Inflammatory macrophage treated with lipopolysaccharide for 1 hour (primary cell): ENCODE measurements at places on chromosomes 16 and 17.

DNA sequence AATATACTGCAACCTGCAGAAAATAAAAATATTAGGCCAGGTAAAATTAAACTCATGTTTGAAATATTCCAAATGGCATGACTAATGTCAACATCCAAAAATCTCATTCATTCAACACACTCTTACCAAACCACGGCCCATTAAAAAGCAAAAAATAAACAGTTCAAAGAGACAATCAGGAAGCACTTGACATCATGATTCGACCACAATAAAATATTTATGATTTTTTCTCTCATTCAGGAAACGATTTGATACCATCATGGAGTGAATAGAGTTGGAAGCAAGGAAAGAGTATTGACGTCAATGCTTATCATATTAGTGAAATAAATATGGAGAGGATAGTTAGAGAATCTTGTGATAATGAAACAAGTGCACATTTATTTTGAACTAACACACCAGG is 354.1 kb downstream of the KCNJ2 start:
- DNase-seq, result no peak

DNA sequence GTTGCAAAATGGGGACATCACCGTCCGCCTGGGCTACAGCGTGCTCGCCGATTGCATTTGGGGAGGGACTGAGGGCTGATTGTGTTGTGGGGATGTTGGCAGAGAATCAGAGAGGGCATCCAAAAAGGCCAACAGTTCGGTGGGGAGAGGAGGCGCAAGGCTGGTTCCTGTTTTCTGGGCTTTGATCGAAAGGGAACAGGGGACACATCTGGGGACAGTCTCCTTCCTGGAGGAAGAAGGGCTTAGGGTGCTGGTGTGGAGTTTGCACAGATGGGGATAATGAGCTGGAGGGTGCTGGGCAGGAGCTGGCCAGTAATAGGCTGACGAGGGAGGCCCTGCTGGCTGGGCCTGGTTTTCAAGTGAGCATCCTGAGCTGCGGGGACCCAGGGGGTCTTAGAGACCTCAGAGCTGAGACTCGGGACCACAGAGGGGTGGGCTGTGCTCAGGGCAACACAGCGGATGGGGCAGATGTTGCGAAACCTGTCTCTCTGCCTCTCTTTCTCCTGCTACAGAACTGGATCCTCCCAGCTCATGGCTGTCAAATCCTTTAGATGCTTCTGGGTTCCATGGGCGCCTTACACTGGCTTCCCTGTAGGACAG is 288.7 kb downstream of the SEC14L1 start:
- no peak for DNase-seq

GRCh38 chr17:77600346-77600745 is 358.2 kb upstream of the TNRC6C start:
- DNase-seq, result no peak

DNA sequence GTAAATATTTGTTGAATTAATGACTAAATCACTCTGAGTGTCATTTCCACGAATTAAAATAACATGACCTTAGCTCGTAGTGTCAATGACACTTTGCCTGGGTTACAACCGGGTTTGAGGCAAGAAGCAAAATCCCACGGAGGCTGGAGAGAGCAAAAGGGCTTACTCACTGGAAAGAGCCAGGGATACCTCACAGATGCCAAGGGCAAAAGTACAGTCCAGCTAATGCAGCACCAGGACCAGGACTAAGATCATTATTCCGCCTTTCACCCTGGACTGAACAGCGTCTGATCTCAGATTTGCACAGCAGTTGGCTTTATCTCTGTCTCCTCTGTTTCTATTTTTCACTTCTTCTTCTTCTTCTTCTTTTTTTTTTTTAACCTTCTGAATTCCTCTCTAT is 175.5 kb downstream of the SHISA9 start:
- no peak for DNase-seq

DNA sequence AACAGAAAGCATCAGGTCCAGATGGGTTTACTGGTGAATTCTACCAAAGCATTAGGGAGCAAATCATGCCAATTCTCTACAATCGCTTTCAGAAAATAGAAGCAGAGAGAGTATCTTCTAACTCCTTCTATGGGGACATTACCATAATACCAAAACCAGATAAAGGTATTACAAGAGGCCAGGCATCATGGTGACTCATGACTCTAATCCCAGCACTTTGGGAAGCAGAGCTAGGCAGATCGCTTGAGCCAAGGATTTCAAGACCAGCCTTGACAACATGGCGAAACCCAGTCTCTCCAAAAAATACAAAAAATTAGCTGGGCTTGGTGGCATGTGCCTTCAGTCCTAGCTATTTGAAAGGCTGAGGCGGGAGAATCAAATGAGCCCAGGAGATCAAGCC is 23.0 kb downstream of the HBQ1 start:
- DNase-seq, result no peak

- no peak for DNase-seq
These were observed 23.9 kb downstream of the CA10 start for GRCh38 chr17:52134641-52135040.

GRCh38 chr16:3358871-3359270 is 3.2 kb downstream of the OR2C1 start:
- no peak for DNase-seq

DNA sequence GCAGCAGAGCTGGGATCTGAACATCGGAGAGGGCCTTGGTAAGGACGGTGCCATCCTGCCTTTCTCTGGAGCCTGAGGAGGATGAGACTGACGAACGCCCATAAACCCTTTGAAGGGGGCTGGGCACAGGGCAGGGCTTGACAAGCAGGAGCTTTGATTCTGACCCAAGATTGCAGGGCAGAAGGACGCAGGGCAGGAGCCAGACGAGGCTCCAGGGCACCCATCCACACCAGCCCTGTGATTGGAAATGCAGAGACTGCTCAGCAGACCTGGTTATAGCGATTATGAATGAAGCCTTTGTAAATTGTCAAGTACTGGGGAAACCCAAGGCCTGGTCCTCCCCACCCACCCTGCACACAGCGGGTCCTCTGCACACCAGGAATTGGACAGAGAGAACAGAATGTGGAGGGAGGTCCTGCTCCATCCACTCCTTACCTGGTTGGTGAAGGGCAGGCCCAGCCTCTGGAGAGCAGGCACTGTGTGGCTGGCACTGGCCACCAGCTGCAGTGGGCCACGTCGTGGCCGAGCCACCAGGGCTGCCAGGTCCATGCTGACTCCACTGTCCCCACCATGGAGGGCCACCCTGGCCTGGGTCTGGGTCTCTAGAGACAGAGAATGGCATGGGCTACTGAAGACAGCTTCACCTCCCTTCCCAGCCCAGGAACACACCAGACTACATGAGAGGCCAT is 68.8 kb downstream of the RMI2 start:
- DNase-seq, result no peak

GRCh38 chr17:65183736-65184135 is 46.6 kb downstream of the RGS9 start:
- no peak for DNase-seq

- peak; percentile 81 for DNase-seq
These were observed 13.5 kb upstream of the CBX4 start for GRCh38 chr17:79852748-79853147.

DNA sequence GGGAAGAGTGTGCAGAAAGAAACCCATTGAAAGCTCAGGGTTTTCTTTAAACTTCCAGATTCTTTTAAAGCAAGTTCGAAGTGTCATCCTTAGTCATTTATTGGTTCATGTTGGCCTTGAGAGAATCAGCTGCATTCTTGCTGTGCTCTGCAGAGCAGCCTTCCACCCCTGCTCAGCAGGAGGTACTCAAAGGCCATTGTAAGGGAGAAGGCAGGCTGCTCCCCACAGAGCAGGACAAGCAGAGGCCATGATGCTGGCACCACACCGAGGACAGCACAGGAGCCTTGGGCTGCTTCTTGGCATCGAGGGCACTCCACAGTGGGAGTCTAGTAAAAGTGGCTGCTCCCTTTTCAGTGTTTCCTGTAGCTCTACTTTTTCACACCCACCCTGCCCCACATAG is 29.6 kb downstream of the NMT1 start:
- no peak for DNase-seq
